ENCODE measurements at places on chromosomes 1 and 21.

- DNase-seq, result peak; percentile 1
Observed at GRCh38 chr1:186618401-186619170, 61.6 kb downstream of the PTGS2 start.

GRCh38 chr21:39132248-39132647 lies 51.0 kb downstream of the PSMG1 start:
- DNase-seq, result no peak

DNA sequence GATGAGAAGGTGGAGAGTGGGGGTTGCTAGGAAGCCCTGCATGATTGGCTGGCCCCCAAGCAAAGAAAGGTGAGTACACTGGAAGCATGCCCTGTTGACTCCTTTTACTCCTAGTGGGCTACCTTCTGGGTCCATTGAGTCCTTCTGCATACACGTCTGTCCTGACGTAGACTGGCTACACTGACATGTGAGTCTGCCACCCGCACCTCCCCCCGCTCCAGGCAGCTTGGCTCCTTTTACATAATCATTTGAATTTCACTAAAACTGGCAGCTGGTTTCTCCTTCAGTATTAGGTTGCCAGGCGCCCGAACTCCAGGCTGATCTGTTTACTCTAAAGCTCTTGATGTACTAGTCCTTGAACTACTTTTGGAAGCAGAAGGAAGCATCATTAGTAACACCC lies 8.7 kb downstream of the MRPS21 start:
- no peak for DNase-seq

- no peak for DNase-seq
Observed at GRCh38 chr1:178408871-178409270, 87.9 kb downstream of the CLEC20A start.

GRCh38 chr1:162689745-162690671 lies 57.7 kb downstream of the DDR2 start:
- DNase-seq, result no peak

GRCh38 chr1:240122639-240123613 lies 31.2 kb downstream of the FMN2 start:
- DNase-seq, result no peak

DNA sequence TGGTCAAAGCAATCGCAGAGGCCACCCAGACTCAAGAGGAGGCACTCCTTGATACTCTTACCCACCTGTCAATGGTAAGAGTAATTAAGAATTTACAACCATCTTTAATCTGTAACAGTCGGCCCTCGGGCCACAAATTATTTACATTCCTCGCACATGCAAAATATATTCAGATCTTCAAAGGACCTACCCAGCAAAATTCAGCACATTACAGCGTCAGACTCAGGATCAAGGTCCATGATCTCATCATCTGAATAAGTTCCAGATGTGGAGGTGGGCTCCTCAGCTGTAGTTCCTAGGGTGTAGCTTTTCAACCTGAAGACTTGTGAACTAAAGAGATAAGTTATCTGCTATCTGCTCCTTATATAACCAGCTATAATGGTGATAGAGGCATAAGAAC lies 17.1 kb upstream of the RNF11 start:
- DNase-seq, result no peak

- DNase-seq, result no peak
Observed at GRCh38 chr1:175319912-175320230, 127.3 kb upstream of the KIAA0040 start.

- no peak for DNase-seq
Observed at GRCh38 chr1:96583903-96584302, 137.7 kb upstream of the PTBP2 start.

GRCh38 chr21:38965241-38965640 lies 159.5 kb downstream of the ETS2 start:
- no peak for DNase-seq

DNA sequence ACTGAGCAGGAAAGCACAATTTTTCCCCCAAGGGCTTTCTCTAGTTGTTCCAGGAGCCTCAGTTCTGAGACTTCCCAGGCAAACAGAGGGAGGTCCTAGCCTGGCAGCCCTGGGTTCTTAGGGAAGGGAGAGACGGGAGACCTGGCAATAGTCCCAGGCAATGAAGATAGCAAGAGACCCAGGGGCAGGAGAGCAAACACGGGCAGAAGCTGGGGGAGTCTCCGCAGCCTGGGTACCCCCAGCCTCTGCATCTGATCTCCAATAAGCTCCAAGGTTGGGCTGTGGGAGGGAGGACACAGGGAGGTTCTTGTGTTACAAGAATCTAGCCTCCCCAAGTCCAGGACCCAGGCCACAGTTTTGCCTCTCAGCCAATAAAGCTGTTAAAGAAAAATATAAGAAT lies 2.4 kb downstream of the BLACAT1 start:
- no peak for DNase-seq

DNA sequence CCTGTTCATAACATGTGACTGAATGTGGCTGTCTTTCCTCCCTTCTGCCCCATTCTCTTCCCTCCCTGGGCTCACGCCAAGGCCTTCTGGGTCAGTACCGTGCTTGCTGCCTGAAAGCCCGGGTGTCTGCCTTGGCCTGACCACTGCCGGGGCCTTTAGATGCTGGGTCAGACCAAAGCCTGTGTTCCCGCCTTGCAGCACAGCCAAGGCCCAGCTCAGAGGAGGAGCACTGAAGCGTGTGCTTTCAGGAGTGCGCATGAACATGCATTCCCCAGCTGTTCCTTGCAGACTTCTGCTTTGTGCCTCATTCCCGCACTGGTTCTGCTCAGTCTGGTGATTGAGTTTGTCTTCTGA lies 27.0 kb upstream of the SARS1 start:
- DNase-seq, result no peak

DNA sequence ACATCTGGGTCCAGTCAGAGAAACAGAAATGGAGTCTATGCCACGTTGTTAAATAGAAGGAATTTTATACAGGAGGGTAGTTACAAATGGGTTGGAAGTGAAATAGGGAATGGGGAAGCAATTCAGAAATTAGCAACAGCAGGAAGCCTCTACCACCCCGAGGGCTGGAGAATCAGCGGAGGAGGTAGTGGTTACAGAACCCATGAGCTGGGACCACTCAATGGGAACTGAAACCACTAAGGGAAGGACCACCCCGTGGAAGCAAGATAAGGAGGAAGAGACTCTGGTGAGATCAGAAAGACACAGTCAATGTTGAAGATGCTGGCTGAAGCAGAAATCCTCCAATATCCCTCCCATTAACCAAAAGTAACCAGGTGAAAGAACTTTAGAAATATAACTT lies 15.5 kb upstream of the MAST2 start:
- no peak for DNase-seq

DNA sequence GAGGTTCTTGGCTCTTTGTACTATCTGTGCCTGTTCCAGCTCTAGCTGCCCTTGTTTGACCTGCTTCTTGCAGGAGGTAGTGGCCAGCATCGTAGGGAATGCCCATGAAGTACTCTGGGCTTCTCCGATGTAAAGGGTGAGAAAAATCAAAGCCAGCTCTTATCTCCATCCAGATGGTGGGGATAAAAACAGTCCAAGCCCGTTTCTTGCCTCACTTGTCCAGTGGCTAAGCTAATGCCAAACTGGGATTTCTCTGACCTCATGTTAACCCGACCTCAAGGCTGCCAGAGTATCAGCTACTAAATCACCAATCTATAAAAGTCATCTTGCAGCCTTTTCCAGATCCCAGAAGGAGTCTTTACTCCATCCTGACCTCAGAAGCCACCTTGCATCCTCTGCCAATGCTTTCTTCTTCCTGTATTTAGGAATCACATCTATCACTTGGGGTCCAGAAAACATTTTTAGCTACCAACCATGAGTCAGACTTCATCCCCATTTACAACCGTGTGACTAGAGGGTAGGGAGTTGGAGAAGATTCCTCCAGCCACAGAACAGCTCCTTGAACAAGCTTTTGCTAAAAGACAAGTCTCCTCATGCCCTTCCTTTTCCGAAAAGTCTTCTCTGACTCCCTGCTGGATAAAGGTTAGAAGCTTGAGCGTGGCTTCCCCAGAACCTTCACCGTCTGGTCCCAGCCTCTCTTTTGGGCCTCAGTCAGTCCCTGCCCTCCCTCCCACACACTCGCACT lies 35.9 kb downstream of the KCNC4 start:
- no peak for DNase-seq

- no peak for DNase-seq
Observed at GRCh38 chr21:31395268-31395667, 51.2 kb upstream of the TIAM1 start.

- no peak for DNase-seq
Observed at GRCh38 chr1:178649582-178650350, 75.3 kb upstream of the RALGPS2 start.

- no peak for DNase-seq
Observed at GRCh38 chr1:234512451-234512861, 33.5 kb upstream of the TARBP1 start.

- DNase-seq, result no peak
Observed at GRCh38 chr1:12556957-12557935, 60.8 kb downstream of the DHRS3 start.

- no peak for DNase-seq
Observed at GRCh38 chr1:168623003-168623828, 46.8 kb downstream of the XCL1 start.

DNA sequence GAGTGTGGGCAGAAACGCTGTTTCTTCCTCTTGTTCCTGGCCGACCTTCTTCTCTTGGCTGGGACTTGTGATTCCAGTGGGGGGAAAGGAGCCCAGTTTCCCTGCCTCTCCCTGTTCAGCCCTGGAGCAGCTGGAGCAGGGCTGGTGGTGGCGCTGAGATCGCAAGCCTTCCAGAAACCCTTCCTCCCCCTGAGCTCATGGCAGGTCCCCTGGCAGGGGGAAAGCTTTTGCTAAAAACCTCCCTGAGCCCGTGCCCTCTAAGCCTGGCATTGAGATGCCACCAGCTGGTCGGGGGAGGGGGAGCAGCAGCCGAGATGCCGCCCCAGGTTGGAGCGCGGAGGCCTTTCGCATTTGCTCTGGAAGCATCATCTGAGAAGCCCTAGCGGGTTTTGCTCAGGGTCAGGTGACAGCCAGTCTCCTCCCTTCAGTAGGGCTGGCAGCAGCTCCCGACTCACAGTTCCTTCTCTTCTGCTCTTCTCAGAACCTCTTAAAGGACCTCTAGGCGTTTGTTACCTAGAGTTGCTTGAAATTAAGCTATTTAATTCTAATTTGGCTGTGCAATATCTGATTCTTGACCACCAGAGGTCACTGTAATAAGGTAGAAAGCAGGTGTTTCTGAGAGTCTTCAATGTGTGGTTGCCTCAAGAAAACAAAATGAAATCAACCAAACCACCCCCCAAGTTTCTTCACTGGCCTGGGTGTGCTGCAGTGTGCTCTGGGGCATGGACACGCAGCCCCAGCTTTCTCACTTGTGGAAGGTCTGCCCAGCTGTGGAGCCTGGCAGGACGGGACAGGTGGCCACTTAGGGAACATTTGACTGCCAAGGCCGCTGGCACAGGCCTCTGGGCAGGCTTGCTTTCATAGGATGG lies 257.3 kb downstream of the CAMTA1 start:
- no peak for DNase-seq

GRCh38 chr1:220367833-220368232 lies 95.6 kb upstream of the RAB3GAP2 start:
- DNase-seq, result no peak

DNA sequence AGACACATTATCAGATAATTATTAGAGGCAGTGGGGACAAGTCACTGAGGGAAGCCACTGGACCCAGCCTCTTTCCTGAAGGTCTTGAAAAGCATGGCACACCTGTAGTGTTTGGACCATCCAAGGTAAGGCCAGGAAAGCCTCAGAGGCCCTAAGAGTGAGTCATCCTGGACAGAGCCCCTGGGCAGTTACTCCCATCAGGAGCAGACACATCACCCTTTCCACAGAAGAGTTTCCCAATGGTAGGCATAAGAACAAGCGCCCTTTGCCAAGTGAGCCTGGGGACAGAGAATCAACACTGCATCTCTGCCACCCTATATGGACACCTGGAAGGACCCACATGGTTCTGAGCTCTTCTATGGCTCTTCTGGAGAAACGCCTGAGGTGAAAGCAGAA lies 136.0 kb downstream of the PLXNA2 start:
- no peak for DNase-seq

DNA sequence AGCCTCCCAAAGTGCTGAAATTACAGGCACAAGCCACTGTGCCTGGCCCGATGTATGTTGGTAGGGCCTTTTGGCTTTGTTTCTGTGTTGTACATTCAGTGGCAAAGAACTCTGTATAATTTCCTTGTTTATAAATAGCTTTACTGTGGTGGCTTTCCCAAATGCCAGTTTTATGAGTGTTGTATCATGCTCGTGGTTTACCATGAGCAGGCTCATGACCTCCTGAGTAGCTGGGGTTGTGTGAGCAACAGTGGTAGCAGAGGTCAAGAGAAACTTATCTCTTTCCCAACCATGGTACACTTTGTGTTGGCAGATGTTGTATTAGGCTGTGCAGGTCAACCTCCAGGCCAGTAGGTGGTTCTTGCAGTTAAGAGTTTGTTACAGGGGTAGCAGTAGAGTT lies 420.4 kb upstream of the BEND5 start:
- DNase-seq, result no peak

GRCh38 chr1:211579440-211580302 lies 710 bp upstream of the SLC30A1 start:
- DNase-seq, result no peak

DNA sequence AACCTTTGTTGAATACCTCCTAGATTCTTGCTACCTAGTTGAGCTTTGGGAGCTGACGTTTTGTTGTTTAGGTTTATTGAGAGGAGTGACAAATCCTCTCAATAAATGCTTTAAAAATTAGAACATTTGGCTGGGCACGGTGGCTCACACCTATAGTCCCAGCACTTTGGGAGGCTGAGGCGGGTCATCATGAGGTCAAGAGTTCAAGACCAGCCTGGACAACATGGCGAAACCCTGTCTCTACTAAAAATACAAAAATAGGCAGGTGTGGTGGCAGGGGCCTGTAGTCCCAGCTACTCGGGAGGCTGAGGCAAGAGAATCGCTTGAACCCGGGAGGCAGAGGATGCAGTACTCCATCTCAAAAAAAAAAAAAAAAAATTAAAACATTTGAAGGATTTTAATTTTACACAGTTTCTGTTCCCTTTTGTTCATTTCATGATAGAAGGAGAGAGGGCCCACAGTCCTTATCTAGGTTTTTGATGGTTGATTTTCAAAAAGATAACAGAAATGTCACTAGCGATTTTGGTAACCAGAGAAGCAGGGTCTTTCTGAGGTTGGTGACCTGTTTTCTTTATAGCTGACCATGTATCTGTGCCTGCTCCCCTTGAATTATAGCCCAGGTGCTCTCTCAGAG lies 44.2 kb upstream of the PIGV start:
- DNase-seq, result no peak

DNA sequence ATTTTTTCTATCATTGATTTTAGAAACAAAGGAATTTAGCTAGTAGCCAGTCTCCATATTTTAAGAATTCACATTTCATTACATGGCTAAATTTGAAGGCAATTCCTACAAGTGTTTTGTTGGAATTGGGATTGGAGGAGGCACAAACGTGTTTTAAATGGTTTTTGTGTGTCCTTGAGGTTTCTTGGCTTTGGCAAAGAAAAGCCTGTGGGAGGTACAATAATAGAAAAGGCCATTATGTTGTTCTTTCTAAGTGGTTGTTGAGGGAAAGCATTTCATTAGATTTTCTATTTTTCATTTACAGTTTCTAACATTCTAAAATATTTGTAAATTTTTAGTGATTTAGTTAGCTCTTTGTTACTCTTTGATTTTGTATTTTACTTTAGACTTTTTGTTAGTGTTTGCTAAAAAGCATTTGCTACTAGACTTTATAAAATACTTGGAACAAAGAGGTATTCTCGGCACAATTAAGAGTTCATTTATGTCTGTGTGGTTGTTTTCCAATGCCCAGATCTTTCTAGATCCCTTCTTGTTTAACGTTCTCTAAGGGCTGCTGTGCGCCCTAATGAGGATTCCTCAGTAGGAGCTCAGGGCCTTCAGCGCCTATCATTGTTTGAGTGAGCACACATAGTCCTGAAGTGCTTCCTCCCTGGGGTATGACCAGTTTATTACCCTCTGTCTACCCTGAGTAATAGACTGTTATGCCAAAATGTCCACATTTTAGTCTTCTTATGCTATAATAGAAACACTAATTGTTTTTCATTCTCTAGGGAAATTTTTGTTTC lies 70.0 kb upstream of the KIAA1614 start:
- no peak for DNase-seq

Measured in activated gamma-delta T cell treated with anti-CD3 and anti-CD28 coated beads, Interleukin-2, amount 50 U/mL, for 16 hours (primary cell).